ENCODE measurements at places on chromosomes 5 and 9. TPM values are rescaled to one million over a fixed set of nuclear protein-coding genes. Genes with fewer than 3 reads are reported as not detected.
A peak's percentile ranks its signal among the peaks of the same experiment; 100 is the strongest.

DNA sequence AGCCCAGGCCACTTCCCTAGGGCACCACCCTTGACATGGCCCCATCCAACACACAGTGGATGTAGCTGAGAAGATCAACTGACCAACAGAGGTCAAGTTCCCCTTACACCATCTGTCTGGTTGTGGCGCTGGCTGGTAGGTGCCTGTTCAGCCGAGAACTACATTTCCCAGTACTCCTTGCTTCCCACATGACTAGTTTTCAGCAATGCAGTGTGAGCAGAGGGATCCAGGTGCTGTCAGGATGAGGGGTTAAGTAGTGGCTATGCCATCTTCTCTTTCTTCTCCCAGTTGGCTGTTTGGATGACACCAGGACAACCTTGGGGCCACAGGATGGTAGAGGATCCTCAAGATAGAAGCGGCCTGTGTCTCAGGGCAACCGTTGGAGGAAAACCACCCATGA is 48.6 kb upstream of the SH3PXD2B start:
- DNase-seq = peak; percentile 37

- DNase-seq = no peak
Observed at GRCh38 chr5:28576022-28576421, 1537.6 kb upstream of the CDH9 start.

TERT gene
- not detected for total RNA-seq

BTNL3 gene
- total RNA-seq = not detected
